ENCODE measurements at places on chromosomes 11 and 22.

DNA sequence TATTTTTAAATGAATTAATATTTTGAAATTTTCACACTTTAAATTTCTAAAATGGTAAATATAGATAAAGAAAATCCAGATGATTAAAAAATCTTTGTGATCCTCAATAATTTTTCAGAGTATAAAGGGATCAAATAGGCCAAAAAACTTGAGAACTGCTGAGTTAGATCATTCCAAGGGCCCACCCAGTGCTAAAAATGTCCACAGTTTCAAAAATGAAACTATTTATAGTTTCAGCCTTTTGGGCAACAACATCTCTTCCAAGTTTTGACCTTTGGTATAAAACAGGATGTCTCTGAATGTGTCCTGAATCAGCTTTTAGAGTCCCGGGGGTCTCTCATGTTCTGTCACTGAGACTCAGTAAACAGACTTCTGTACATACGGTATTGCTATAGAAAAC lies 20.9 kb upstream of the BAIAP2L2 start:
- no peak for DNase-seq

DNA sequence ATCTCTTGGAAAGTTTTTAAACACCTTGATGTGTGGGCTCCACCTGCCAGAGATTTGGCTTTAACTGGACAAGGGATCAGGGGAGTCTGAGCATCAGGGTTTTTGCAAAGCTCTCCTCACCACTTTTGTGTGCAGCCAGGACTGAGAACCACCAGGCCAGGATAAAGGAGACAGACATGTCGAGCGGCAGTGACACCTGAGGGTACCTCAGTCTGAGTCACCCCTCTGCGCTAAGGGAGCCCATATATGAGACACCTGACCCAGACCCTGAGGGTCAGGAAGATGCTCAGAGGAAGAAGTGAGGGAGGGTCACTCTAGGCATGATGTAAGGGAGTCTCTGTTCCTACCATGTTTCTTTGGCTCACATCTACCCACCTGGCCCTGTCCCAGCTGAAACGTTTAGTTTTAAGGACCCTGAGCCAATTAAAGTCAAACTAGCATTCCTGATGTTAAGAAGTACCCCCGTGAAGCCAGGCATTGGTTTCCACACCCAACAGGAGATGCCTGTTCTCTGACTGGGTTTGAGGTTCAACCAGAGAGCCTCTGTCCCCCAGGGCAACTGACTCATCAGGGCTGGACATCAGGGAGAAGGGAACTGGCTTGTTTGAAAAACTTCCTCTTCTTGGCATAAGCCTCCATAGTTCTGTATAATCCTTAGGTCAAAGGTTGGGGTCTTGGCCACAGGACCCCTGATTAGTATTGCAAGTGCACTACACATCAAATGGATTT lies 72.4 kb upstream of the BIRC3 start:
- DNase-seq, result no peak

- no peak for DNase-seq
Measured at GRCh38 chr11:61021661-61022212, 50.3 kb downstream of the CD6 start.

GRCh38 chr11:123484448-123484847 lies 54.4 kb downstream of the GRAMD1B start:
- DNase-seq, result no peak

DNA sequence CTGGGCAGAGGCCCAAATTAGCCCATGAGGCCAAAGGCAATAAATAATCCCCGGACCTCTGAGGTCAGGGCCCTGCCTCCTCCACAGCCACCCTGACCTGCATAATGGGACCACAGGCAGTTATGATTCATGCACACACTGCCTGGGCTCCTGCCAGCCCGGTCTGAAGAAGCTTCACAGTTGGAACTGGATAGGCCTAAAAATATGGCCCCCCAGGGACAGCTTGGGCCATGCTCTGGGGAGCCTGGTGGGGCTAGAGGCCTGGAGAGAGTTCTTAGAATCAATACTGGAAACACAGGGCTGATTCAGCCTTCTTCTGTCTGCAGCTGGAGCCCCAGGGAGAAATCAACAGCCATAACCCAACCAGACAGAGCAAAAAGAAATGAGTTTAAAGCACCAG lies 112.8 kb upstream of the CADM1 start:
- peak; percentile 41 for DNase-seq

- peak; percentile 81 for DNase-seq
Measured at GRCh38 chr11:57410287-57410686, 16.6 kb downstream of the SLC43A3 start.

- DNase-seq, result no peak
Measured at GRCh38 chr22:31526270-31526669, 29.9 kb downstream of the SFI1 start.

- no peak for DNase-seq
Measured at GRCh38 chr11:102306048-102306597, 11.2 kb upstream of the BIRC3 start.

GRCh38 chr22:35835267-35835997 lies 117.8 kb downstream of the APOL5 start:
- DNase-seq, result no peak

DNA sequence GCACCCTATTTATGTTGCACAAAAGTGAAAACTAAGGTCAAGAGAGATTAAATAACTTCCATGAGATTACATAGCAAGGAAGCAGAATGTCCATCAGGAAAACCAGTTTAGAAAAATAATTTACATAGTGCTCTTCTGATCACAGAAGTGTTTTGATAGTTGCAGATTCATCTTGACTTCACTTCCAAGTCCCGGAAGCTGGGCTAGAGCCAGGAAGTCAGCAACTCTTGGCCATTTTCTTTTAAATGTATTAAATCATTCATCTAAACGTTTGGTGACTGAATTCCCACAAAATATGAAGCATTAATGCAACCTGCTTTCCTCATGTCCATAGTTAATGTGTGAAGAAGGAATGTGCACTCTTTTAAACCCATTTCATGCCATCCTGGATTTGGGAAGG lies 29.7 kb downstream of the APLP2 start:
- no peak for DNase-seq

GRCh38 chr11:46278387-46279125 lies 1.1 kb downstream of the CREB3L1 start:
- DNase-seq, result no peak

DNA sequence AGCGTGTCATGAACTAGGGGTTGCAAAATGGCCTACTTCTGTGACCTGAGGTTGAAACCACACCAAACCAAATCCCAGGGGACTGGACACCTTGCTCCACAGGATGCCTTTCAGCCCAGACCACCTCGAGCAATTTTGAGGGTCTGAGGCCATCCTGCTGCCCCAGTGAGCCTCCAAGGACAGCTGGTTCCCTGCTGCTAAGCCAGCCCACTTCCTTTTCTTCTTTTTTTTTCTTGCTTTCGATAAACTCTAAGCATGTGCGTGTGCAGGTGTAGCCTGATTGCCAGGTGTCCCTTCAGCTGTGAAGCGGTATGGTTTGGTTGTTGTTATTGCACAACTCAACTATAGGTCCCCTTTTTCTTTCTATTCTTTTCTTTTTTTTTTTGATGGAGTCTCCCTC lies 2.7 kb downstream of the CRYBB1 start:
- no peak for DNase-seq

DNA sequence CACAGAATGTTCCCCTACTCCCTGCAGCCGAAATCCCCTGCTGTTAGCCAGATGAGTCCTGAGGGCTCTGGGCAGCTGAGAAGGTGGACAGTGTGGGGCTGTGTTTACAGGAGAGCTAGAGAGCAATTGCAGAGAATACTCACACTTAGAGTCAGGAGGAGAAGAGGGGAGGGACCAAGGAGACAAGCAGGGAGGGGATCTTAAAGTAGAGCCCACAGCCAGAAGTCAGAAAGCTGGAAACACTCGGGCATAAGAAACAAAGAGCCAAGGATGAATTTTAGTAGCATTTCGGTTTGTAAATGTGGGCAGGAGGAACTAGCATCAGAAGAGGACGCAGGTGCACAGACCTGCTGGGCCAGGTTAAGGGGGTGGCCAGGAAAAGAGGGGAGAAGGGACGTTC lies 1435.9 kb downstream of the BRD1 start:
- no peak for DNase-seq

- DNase-seq, result no peak
Measured at GRCh38 chr11:79062814-79063762, 377.7 kb downstream of the TENM4 start.

DNA sequence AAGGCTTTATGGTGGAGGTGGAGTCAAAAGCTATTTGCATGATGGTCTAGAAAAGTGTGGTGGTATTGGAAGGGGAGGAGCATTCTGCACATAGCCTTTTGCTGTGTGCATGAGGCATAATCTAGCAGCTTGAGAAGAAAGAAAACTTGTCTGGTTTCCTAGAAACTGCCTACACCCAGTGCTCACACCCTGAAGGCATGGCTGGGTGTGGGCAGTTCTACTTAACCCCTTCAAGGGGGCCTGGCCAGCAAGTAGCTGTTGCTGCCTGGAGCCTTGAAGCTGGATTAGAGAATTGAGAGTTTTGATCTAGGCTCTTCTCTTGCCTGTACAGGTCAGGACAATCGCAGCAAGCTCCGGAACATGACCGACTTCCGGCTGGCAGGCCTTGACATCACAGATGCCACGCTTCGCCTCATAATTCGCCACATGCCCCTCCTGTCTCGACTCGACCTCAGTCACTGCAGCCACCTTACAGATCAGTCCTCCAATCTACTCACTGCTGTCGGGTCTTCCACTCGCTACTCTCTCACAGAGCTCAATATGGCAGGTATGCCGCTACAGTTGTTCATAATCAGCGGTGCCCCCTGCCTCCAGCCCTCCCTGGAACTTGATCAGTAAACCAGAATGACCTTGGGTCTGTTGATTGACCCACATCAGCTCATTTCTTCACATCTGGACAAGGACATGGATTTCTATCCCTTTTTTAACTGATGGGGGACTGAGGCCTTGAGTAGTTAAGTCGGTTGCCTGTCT lies 12.2 kb upstream of the GRK2 start:
- DNase-seq, result no peak

- no peak for DNase-seq
Measured at GRCh38 chr11:2779981-2780849, 80.4 kb upstream of the KCNQ1OT1 start.

- no peak for DNase-seq
Measured at GRCh38 chr22:31569126-31569525, 72.8 kb downstream of the SFI1 start.

DNA sequence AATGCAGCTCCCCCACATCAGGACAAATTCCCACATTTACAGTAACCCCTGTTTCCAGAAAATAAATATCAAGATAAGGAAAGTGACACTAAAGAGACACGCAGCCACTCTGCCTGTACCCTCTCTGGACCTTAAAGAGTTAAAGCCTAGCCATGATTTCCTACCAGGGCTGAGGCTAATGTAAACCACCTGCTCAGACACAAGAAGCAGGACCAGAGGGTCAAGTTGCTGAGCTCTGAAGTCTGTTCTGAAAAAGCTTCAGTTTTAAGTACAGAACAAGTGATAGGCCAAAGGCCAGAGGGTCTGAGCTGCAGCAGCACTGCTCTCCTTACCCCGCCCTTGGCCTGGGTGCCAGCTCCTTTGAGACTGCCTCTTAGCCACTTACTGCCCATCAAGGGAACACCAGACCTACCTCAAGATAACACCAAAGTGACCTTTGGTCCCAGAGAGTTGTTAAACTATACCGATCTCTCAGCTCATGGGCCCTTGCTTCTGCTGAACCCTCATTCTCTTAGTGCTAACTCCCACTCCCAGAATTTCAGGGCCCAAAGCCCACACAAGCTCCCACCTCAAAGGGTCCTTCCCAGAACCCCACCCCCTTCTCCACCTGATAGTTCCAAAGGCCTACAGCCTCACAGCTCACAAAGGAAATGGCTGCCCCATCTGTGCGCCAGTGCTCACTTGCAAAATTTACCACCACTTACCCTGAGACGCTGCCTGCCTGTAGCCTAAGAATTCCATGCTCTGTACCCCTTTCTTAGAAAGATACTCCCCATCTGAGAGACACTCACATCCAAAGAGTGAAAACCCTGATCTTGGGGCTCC lies 40.5 kb downstream of the IL18BP start:
- DNase-seq, result peak; percentile 7

DNA sequence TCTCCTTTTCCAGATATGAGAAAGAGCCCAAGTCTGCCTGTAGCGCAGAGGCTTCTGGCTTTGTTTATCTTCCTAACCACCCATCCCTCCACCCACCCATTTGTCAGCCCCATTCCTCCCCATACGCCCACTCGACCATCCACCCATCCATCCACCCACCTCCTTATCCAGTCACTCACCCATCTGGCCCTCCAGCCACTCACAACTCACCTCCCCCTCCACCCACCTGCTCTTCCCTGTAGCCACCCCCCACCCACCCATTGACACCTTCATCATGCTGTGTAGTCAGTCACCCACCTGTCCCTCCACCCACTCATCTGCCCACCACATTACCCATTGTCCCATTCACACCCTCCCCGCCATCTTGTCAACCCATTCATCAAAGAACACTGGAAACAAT lies 5.5 kb downstream of the CST6 start:
- DNase-seq, result no peak

DNA sequence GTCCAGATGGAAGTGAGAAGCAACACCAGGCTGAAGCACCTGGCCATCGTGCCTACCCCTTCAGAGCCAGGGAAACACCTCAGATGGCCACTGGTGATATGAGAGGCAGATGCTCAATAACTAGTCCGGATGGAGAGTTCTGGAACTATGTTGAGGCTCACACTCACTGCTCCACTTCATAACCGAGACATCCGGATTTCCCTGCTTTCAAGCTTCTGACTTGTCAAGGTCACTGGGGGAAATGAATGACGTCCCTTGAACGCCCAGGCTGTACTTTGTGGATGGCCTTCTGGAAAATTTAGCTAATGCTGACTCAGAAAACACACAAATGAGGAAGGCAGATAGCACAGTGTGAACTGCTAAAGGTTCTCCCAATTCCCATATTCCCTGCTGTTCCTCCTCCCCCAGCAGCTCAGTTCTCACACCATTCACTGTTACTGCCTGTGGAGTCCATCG lies at the start of gene LYVE1:
Gene LYVE1, minus strand, starts transcription at position 180 of the 456 bp plus-strand sequence. Its CDS starts 133 bp downstream, at position 47.
- DNase-seq, result no peak

DNA sequence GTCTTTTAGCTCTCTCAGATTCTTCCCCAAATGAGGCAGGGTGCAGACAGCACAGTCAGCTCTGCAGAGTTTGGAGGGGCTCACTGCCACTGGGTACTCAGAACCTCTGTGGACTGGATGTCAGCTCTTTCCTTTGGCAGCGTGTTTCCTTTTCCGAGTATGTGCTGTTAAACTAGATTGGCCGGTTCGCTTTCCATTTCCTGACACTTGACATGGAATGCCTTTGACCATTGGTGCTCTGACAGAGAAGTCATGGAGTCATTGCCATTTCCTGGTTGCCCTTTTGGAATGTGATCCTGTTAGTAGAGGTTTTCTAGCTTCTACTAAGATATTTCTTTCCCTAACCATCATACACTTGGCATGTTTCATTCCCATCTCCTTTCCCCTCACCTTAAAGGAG lies 86.7 kb downstream of the SWAP70 start:
- no peak for DNase-seq

- DNase-seq, result no peak
Measured at GRCh38 chr22:23164091-23164490, 16.2 kb upstream of the BCR start.

GRCh38 chr11:48123254-48123875 lies 93.2 kb upstream of the OR4B1 start:
- DNase-seq, result no peak

GRCh38 chr22:46674367-46674781 lies 54.2 kb downstream of the GRAMD4 start:
- DNase-seq, result no peak

GRCh38 chr11:46010100-46010499 lies 87.6 kb downstream of the LARGE2 start:
- no peak for DNase-seq

Data from AG04450 (cell line).